ENCODE measurements at places on chromosomes 6 and 20.

DNA sequence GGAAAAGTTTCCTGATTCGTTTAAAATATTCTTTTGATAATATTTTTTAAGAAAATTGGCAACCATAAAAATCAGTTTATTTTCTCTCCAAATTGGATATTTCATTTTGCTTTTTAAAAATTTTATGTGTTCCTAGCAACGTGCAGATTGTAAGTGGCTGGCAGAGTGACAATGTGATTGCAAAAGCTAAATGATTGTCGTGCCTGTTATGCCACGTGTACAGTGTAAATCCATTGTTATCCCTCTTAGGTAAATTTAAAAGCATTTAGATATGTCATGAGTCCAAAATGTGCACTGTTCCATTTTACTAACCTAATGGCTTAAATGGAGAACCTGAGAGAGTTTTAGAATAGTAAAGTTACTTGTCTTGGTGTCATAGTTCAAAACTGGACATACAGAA lies 94.4 kb upstream of the ADGRF4 start:
- no peak for DNase-seq

DNA sequence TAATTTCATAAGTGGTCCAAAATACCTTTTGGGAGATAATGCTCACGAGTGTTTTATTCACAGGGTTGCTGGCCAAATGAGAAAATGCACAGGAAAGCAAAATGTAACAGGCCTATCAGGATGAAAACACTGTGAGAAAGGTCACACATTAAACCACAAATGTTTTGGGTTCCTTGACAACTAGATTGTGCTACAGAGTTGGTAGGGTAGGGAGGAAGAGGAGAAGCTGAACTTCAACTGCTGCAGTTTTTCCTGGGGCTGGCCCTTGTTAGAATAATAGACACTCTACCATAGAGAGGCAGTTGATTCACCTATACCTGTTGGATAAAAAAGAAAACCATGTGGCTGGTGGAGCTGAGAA lies 28.1 kb upstream of the PAQR8 start:
- DNase-seq, result no peak

DNA sequence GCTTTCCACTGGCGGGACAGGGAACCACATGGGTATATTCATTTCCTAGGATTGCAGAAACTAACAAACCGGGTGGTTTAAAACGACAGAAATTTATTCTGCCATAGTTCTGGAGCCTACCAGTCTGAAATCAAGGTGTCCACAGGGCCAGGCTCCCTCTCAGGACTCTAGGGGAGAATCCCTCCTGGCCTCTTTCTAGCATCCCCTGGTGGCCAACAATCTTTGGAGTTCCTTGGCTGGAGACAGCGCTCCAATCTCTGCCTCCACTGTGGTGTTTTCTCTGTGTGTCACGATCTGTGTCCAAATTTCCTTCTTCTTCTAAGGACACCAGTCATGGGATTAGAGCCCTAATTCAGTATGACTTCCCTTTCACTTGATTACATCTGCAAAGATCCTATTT lies 95.0 kb downstream of the SCML4 start:
- no peak for DNase-seq

DNA sequence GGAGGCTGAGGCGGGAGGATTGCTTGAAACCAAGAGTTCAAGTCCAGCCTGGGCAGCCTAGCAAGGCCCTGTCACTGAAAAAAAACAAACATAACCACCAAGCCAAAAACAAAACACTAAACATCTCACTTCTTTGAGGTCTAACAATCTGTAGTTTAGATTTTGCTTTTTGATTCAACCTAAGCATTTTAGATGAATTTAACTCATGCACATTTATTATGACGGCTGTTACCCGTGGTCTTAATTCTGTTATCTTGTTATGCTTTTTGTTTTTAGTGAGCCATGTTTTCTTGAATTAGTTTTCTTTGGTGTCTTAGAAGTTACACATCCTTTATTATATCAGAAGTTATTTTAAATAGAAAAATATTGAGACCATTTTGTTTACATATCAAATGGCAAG lies 13.8 kb upstream of the GTSF1L start:
- no peak for DNase-seq

- DNase-seq, result no peak
Measured at GRCh38 chr6:35145757-35146156, 4.6 kb upstream of the TCP11 start.

GRCh38 chr6:110589865-110590513 lies 113.6 kb upstream of the SLC22A16 start:
- DNase-seq, result no peak

GRCh38 chr20:24385547-24385946 lies 83.9 kb upstream of the SYNDIG1 start:
- DNase-seq, result no peak

DNA sequence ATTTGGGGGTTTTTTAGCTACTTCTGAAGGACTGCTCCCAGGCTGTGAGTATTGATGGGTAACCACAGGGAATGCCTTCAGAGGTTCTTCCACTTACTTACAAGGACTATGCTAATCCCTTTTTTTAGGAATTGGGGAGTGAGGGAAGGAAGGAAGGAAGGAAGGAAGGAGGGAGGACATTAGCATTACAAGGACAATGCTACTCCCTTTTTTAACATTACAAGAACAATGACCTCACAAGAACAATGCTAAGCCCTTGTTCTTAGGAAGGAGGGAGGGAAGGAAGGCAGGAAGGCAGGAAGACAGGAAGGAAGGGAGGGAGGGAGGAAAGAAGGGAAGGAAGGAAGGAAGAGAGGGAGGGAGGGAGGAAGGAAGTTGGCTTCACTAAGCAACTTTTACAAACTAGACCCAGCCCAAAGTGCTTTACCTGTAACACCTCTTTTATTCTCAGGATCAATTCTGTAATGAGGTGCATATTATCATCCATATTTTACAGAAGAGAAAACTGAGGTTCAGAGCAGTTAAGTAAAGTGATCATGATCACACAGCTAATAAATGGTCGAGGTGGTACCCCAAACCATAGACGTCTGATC lies 446.8 kb upstream of the JARID2 start:
- no peak for DNase-seq

DNA sequence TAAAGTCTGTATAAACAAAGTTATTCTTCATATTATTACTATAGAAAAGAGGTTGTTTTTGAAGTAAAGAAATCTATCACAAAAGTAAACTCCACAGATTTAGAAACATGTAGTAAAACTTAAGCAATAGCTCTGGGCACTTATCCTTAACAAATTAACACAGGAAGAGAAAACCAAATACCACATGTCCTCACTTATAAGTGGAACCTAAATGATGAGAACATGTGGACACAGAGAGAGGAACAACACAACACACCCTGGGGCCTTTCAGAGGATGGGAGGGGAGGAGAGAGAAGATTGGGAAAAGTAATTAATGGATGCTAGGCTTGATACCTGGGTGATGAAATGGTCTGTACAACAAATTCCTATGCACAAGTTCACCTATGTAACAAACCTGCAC lies 57.2 kb downstream of the C6orf58 start:
- no peak for DNase-seq

GRCh38 chr6:74114428-74114827 lies 418.4 kb downstream of the CD109 start:
- no peak for DNase-seq

- no peak for DNase-seq
Measured at GRCh38 chr6:107185391-107185970, 70.2 kb upstream of the BEND3 start.

- DNase-seq, result no peak
Measured at GRCh38 chr20:5077761-5078387, 41.9 kb downstream of the PCNA start.
